Kidney capillary endothelial cell (primary cell): ENCODE measurements at places on chromosomes 3 and 15.

- DNase-seq: no peak
Measured at GRCh38 chr3:196192036-196192523, 19.1 kb downstream of the ZDHHC19 start.

GRCh38 chr3:157793745-157794144, 290.5 kb upstream of the VEPH1 start:
- DNase-seq: no peak

- no peak for DNase-seq
Measured at GRCh38 chr3:83843716-83844115, 1115.1 kb upstream of the CADM2 start.

DNA sequence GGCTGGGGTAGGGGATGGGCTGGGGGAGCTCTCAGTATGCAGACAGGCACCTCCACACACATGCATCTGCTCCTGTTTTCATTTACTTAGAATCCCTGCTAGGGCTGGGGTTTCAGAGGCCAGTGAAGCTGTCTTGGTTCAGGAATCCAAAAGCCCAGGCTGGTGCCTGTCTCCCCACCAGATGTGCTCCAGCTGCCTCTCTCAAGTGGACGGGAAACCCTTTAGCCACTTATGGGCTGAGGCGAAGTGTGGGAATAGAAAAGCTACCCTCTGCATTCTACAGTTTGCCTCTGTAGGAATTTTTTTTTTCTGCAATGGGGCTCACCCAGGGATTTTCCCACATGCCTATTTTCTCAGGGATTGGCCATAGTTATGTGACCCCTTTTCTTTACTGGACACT, 72.5 kb downstream of the ATP2B2 start:
- no peak for DNase-seq

GRCh38 chr15:90880381-90881145, 3.7 kb upstream of the FES start:
- no peak for DNase-seq
